ENCODE measurements at places on chromosomes 12 and 14.

- DNase-seq = no peak
These were observed 630 bp downstream of the PLEKHH1 start for GRCh38 chr14:67533754-67534085.

DNA sequence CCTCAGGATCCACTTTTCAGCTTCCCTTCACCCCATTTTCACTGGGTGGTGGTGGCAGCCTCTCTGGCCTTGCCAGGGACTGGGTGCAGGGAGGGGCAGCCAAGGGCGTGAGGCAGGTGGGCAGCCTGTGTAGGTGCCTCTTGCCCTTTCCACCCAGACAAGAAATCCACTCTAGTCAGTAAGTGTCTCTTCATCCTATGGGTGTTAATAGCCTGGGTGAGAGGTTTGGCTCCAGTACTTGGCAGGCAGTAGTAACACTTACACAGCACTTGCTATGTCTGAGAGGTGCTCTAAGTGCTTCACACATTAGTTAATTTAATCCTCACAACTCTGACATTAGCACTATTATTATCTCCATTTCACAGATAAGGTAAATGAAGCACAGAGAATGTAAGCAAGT is 171.9 kb downstream of the EMP1 start:
- DNase-seq = no peak

DNA sequence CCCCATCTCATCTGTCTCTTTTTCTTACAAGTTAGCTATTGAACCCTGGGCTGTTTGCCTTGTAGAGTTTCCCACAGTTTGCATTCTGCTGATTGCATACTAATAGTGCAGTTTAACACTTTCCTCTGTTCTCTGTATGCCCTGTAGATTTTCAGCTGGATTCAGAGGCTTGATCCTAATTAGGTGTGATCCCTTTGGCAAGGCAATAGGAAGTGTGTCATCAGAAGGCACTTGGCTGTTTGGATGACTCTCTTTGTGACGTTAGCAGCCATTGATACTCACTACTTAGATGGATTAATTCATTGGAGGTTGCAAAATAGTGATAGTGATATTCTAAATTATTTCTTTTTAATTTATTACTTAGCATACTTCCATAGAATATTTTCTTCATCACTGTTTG is 33.6 kb downstream of the FUT8 start:
- DNase-seq = no peak

DNA sequence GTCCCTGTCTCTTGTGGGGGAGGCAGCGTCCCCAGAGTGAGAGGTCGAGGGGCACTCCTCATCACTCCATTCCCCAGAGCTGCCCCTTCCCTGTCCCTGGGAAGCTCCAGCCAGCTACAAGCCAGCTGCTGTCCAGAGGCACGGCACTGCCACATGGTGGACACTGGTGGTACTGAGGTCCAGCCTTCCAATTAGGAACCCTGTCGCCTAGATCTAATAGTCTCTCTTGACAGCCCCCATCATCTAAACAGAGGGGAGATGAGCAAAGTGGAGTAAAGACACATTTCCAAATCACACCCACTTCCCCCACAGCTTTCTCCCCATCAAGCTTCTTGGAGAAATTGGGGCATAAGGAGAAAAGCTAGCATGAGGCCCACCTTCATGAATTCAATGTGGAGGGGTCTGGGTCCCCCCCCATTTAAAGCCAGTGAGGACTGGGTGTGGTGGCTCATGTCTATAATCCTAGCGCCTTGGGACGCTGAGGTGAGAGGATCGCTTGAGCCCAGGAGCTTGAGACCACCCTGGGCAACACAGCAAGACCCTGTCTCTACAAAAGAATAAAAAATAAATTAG is 2.1 kb upstream of the INHBE start:
- no peak for DNase-seq
